GM23338 (cell line): ENCODE measurements at places on chromosomes 12 and 14. TPM values are rescaled to one million over a fixed set of nuclear protein-coding genes. Genes with fewer than 3 reads are reported as not detected.
A peak's percentile ranks its signal among the peaks of the same experiment; 100 is the strongest.

- DNase-seq: no peak
Measured at GRCh38 chr12:57229046-57229633, 371 bp upstream of the SHMT2 start.

DNA sequence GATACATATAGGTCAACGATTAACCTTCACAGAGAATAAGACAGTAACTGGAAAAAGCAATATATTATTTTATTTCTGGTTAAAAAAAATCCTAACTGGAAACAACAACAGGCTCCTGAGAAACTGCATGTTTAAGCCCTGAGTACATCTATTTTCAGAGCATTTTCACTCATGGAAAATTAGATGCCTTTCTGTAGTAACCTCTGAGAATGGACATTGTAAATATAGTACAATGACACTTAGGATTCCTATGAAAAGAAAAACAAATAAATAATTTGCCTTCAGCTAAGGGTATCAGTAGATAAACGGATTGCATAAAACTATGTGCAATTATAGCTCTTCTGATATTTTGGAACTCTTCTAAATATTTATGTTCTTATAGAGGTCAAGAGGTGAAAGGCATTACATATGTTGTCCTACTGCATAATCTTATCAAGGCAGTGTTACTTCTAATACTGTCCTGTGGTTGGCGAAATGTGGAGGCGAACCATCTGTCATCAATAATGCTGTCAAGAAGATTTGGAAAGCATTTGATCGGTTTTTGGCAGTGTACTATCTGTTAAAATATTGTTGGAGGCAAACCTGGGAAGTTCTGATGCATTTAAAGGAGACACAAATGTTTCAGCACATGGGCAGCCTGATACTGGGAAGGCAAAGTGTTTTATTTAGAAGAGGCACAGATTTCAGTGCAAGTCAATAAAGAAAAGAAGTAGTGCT is 381.8 kb downstream of the BTG1 start:
- DNase-seq: no peak

DNA sequence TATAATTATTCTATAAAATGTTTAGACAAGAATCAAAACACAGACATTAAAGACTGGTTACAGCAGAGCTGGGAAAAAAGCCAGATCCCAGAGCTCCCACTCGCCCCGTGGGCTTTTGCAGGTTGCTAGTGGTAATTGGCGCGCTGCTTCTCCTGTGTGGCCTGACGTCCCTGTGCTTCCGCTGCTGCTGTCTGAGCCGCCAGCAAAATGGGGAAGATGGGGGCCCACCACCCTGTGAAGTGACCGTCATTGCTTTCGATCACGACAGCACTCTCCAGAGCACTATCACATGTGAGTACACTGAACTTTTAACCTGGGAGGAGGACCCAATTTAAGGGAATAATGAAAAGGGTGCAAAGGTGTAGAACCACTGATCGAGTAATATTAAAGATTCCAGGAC is 7.5 kb downstream of the TMEM52B start:
- no peak for DNase-seq

DNA sequence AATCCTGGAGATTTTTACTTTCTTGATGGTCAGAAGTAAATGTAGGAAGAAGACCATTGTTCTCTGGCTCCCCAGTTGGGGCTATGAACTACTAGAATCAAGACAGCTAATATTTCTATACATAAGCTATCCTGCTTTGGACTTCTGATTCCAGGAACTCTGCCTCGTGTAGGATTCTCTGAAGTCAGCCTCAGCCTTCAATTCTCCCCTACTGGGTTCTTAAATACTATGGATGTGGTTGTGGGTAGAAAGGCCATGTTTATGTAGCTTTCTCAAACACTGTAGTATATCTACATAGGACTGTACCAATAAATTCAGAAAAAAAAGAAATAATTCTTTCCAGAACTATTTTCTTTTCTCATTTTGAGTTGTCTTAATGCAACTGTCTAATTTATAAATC is 302.5 kb downstream of the ITPR2 start:
- no peak for DNase-seq

- DNase-seq: no peak
Measured at GRCh38 chr12:7004287-7004803, 13.9 kb downstream of the LPCAT3 start.

- DNase-seq: no peak
Measured at GRCh38 chr14:78498062-78498595, 328.0 kb downstream of the NRXN3 start.

DNA sequence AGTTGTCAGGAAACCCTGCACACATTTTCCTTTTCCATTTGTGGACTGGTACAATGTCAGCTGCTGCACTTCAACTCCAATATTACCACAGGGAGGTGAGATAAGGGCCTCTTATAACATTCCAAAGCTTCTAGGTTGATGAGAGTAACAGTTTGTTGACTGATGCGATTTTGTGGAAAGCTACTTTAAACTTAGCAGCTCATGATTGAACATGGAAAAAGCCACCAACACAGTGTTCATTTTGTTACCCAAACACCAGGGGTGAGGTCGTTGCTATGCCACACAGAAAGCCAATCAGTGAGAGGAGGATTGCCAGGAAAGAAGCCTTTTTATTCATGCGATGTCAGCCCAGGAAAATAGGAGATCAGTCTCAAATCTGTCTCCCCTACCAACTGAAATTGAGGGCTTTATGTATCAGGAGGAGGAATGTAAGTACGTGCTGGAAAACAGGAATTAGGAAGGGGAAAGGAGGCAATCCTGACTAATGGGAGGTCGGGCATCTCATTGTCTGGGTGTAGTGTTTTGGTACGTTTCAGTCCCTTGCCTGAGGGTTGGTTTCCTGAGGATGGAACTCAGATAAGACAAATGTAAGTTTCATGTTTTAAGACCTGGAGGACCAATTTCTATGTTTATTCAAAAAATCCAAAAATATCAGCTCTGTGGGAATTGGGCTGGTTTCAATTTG is 92.7 kb upstream of the PLEKHA5 start:
- DNase-seq: no peak

DNA sequence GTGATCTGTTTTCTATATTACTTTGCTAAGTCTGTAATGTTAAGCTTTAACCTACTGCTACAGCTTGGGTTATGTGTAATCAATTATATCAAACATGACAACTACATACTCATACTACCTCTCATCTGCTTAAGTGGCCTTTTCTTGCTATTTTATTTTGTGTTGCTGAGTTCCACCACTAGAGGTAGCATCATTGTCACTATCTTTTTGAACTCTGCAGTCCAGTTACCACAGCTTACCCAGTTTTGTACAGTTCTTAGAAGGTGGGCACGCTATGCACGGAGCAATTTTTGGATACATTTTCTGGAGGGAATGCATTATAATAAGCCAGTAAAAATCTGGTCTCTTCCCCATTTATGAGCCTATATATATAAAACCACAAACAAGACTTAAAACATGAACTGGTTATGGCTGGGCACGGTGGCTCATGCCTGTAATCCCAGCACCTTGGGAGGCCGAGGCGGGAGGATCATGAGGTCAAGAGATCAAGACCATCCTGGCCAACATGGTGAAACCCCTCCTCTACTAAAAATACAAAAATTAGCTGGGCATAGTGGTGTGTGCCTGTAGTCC is 48.5 kb downstream of the SAV1 start:
- peak; percentile 60 for DNase-seq

DNA sequence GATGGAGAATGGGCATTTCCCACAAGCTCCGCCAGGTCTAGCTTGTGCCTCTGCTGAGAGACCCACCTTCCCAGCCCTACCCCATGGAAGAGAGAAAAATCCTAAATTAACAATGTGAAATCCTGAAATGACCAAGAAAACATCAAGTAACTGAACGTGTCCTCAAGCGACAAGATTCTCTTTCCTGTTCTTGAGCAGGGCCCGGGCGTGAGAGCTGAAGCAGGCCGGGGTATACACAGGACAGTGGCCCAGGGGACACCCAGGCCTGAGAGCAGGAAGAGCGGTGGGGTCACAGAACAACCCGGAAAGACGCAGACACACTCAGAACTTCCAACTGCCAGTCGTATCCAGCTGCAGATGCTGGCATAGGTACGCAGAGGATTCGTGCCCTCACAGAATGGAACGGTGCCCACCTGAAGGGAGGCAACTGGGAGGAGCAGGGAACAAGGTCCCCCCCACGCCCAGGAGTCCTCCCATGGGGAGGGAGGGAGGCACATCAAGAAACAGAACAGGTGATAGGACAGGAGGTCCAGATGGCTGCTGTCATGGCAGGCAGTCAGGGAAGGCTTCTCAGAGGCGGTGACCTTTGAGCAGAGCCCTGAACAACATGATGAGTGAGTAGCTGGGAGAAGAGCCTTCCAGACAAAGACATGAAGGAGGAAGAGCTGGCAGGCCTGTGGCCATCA is 9.1 kb downstream of the RIMBP2 start:
- no peak for DNase-seq

GRCh38 chr12:32988982-32989381 is 92.4 kb upstream of the PKP2 start:
- peak; percentile 46 for DNase-seq

DNA sequence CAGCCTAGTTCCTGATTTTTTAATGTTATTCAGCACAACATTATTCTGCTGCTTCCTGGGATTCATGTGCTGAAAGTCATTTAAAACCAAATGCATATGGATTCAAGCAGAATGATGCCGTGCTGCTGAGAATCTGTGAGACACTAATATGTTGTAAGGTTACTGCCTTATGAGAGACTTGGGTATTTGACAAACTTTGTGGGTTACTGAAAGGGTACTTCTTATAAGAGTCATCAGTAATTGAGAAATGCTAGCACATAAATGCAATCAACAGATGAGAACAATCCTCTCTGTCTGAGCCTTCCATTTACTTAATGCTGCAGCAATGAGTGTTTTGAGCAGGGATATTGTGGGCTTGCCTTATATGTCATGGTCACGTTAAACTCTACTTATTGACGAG is 175.7 kb downstream of the NPAS3 start:
- DNase-seq: no peak

DNA sequence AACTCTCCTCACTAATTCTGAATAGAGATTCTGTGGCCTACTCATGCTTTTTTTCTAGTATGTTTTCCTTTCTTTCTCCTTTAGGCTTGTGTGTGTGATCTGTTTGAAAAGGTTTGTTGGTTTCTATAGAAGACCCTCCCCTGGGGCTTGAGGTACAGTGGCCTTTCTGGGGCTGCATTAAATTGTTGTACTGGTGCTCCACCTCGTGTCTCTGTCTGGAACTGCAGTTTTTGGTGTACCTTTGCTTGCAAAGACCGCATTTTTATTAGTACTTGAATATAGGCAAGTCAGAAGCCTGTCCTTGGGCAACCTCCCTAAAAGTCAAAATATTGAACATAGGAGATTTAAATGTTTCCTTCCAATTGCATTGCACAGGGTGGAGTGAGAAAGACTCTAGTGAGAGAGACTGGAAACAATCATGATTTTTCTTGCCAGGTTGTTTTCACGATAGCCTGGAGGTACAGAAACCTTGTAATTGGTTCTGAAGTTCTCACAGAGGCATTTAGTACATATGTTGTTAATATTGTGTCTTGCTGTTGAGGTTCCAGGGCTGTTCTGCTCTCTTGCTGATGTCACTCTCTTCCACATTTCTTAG is 39.0 kb downstream of the SLCO1B1 start:
- peak; percentile 90 for DNase-seq

DNA sequence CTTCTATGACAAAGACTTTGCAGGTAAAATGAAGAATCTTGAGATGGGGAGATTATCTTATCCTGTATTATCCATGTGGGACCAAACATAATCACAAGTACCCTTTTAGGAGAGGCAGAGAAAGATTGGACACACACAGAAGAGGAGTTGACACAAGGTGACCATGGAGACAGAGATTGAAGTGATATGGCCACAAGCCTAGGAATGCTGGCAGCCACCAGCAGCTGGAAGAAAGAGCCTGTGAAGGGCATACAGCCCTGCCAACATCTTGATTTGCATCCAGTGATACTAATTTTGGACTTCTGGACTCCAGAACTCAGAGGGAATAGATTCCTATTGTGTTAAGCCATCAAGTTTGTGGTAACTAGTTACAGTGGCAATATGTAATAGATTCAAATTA is 78.1 kb downstream of the RPS29 start:
- DNase-seq: no peak

DNA sequence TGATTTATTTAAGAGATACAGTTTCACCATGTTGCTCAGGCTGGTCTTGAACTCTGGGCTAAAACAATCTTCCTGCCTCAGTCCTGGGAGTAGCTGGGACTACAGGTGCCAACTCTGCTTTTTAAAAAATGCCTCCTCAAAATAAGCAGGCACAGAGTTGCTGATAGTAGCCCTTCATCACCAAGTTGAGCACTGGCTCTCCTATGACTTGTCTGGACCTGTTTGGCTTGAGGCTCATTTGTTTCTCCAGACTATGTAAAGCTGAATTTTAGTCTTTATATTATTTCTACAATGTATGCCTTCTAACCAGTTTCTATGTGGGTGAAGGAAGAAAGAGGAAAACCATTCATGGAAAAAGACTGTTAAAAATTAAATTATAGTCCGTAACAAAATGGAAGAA is 39.5 kb upstream of the RAD51AP1 start:
- DNase-seq: no peak

DNA sequence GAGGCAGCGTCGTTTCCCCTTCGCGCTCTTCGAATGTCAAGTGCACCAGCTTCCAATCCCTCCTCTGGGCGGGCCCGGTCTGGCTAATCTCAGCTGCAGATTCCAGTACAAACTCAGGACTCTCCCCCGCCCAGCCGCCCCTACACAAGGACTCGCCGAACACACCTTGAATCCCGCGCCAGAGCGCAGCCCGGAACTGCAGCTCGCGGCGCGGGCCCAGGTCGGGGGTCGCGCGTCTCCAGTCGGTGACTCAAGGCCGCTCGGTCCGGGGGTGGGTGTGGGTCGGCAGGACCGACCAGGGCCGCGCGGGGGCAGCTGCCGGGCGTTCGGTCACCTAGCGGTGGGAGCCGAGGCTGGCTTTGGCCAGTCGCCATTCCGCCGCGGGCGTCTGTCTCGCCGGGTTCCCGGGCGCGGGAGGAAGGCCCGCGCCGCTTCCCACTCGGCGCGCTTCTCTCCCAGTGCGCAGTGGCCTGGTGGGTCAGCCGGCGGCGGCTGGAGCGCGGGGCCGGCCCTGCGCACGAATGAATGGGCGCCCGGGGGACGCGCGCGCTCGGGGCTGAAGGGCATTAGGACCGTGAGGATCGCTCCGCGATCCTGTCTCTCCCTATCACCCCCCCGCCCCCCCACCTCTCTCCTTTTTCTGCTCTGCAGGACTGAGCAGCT is at the start of gene GALNT16:
Gene GALNT16, plus strand, starts transcription at position 632 of the 663 bp plus-strand sequence. CDS start 133 bp downstream, outside the sequence.
- peak; percentile 69 for DNase-seq

DNA sequence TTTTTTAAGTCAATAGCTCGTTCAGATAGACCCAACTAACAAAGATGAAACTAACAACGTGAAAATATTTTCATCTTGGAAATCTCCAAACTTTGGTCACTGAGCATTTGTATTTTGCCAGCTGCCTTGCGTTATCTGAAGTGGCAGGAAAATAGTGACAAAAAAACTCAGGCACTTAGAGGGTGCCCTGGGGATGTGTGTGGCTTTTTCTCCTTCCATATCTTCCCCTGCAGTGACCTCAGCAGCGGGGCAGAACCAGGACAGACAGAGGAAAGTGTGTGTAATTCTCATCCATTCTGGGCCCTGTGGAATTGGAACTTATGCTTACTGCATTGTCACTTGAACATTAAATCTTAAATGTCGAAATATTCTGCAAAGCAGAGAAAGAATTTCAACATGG is 152.0 kb downstream of the BCAT1 start:
- no peak for DNase-seq

MCRS1 gene
- total RNA-seq: 97.6 and 105 TPM in 2 replicates

MYF5 gene
- not detected in 2 replicates for total RNA-seq

PNP gene
- 72.3 and 102 TPM in 2 replicates for total RNA-seq

INHBC gene
- total RNA-seq: not detected in 2 replicates

HOXC6 gene
- total RNA-seq: not detected in 2 replicates

EEA1 gene
- total RNA-seq: 10.0 and 12.5 TPM in 2 replicates

PLBD1 gene
- 16.3 and 18.2 TPM in 2 replicates for total RNA-seq

APOF gene
- not detected in 2 replicates for total RNA-seq

SPX gene
- 0.16 and 1.3 TPM in 2 replicates for total RNA-seq
